ENCODE measurements at places on chromosomes 5 and 9.

DNA sequence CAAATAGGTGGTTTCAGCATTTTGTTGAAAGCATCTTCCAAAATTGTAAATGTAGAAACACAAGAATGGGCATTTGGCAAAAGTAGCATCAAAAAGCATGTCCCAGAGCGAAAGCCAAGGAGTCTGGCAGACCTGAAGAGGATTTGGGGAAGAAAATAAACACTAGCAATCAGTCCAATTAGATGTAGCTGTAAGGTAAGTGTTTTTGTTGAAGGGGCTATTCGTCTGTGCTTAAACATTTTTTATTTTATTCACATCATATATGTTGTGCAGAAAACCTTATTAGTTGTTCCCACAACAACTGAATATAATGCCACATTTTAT, 954.1 kb upstream of the COX7C start:
- DNase-seq: no peak

- no peak for DNase-seq
Observed at GRCh38 chr9:38082446-38083287, 13.6 kb upstream of the SHB start.

GRCh38 chr5:160903551-160903950, 51.5 kb upstream of the ATP10B start:
- DNase-seq: no peak

DNA sequence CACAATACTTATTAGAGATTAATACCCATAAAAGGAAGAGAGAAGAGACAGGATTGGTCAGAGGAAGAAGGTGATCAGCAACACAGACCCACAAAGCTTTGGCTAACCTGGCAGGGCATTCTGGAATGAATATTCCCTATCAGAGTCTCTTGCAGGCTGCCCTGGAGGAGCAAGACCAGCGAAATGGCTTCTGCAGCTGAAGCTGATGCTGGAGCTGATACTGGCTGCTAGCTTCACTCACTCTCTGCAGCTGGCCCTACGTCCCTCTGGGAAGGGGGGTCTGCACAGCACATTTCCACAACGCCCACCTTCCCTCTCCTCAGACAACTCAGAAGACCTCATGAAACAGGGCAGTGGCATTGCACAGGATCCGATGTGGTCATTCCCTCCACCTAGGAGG, 169.9 kb upstream of the EFNA5 start:
- DNase-seq: no peak

GRCh38 chr5:68047035-68047434, 168.5 kb upstream of the PIK3R1 start:
- DNase-seq: no peak

DNA sequence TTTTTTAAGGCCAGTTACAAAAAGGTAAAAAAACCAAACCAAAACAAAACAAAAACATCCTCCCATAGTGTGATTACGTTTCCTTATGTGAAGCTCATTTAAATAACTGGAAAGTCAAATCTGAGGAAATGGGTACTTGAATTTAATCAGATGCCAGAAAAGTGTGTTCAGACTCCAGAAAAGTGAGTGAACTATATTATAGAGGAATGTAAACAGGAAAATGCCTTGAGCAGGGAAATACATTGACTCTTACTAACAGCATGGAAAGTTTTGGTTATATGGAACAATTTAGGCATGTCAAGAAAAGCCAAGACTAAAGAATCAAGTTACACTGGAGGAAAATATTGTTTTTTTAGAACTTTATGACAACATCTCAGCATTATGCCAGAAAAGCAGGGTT, 37.8 kb upstream of the RNF20 start:
- no peak for DNase-seq

All from CD4-positive, alpha-beta T cell treated with Interleukin-15 for 4 hours (primary cell).